Smooth muscle cell of the coronary artery (primary cell): ENCODE measurements at places on chromosomes 13 and 19. TPM values are rescaled to one million over a fixed set of nuclear protein-coding genes. Genes with fewer than 3 reads are reported as not detected.

RDH8 gene
- not detected in 2 replicates for total RNA-seq

OR7C1 gene
- not detected in 2 replicates for total RNA-seq

ZNF799 gene
- total RNA-seq = 2.2 TPM in 2 replicates

FAM124A gene
- total RNA-seq = 0.30 and 0.59 TPM in 2 replicates

ACER1 gene
- total RNA-seq = not detected in 2 replicates

APC2 gene
- under 0.01 and 0.08 TPM in 2 replicates for total RNA-seq

ATP4B gene
- total RNA-seq = not detected in 2 replicates

GSX1 gene
- not detected in 2 replicates for total RNA-seq

HMGB1 gene
- 81.8 and 226 TPM in 2 replicates for total RNA-seq

KLK8 gene
- total RNA-seq = not detected in 2 replicates

GRIN2D gene
- total RNA-seq = 0.23 TPM in 2 replicates

C19orf67 gene
- total RNA-seq = not detected in 2 replicates

IRS2 gene
- total RNA-seq = 0.38 and 2.1 TPM in 2 replicates

FUT2 gene
- total RNA-seq = not detected in 2 replicates

CPT1C gene
- 11.7 and 21.6 TPM in 2 replicates for total RNA-seq

STARD13 gene
- 17.0 and 17.4 TPM in 2 replicates for total RNA-seq

PRR12 gene
- total RNA-seq = 1.1 and 1.2 TPM in 2 replicates

CCL25 gene
- not detected in 2 replicates for total RNA-seq

PLVAP gene
- total RNA-seq = 0.08 and 1.1 TPM in 2 replicates

CLEC11A gene
- 17.4 and 28.9 TPM in 2 replicates for total RNA-seq

C19orf85 gene
- total RNA-seq = not detected in 2 replicates
